GM04503 (cell line): ENCODE measurements at places on chromosomes 5 and 9.

GRCh38 chr9:35842795-35843194, 13.8 kb downstream of the TMEM8B start:
- no peak for DNase-seq

DNA sequence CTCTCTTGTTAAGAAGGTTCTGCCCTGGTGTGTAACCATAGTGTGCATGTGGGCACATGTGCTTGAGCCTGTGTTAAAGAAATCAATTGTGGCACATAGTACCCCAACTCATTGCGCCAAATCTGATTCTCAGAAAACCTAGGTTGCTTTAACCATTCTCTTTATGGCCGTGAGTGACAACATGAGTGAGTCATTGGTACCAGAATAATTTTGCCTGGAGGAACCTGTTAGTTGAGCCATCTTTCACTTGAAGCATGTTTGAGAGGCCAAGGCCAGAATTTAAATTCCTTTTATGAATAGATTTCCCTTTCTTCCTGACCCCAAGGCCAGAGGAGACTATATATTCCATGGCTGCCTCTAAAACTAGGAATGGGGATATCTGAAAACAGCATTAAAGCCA, 35.2 kb upstream of the SLC36A2 start:
- DNase-seq: no peak

GRCh38 chr9:120916588-120916987, 10.0 kb downstream of the TRAF1 start:
- DNase-seq: no peak

DNA sequence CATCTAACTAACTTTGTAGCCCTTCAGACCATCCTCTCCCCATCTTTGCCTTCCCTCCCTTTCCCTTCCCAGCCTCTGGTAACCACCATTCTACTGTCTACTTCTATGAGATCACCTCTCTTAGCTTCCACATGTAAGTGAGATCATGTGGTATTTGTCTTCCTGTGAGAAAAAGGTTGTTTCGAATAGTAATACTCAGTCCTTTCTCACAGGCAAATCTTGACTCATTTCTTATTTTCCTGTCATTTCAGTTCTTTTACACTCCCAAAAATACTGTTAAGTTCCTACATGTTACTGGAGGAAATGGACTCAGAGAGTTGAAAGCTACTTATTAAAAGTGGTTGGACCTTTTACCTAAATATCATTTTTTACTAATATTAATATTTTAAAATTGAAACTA, 82.1 kb downstream of the SLF1 start:
- no peak for DNase-seq

DNA sequence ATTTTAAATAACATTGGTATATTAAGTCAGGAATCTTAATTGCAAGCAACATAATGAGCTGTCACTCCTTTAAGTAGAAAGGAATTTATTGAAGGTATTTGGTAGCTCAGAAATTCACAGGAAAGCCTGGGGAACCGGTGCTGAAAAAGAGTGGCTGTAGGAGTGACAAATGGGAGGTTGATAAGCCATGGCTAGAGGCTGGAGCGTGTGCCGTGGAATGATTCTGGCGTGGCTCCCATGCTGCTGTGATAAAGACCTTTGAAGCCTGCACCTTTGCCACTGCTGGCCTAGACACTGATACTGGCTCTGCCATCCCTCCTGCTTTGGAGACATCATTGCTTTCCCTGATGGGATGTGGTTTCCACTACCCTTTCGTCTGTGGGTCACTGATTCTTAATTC, 65.7 kb upstream of the ATG10 start:
- DNase-seq: no peak

- DNase-seq: no peak
Measured at GRCh38 chr5:142197098-142197497, 88.5 kb downstream of the NDFIP1 start.

DNA sequence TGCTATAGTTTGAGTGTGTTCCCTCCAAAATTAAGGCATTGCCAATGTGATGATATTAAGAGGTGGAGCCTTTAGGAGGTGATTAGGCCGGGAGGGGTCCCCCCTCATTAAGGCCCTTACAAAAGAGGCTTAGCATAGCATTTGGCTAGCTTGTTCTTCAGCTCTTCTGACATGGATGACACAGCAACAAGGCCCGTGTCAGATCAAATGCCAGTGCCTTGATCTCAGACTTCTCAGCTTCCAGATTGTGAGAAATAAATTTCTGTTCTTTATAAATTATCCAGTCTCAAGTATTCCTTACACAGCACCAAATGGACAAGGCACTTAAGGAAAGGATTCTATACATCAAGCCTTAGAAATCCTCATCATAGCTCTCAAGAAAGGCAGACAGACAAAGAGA, 31.8 kb downstream of the SLC38A9 start:
- DNase-seq: no peak

DNA sequence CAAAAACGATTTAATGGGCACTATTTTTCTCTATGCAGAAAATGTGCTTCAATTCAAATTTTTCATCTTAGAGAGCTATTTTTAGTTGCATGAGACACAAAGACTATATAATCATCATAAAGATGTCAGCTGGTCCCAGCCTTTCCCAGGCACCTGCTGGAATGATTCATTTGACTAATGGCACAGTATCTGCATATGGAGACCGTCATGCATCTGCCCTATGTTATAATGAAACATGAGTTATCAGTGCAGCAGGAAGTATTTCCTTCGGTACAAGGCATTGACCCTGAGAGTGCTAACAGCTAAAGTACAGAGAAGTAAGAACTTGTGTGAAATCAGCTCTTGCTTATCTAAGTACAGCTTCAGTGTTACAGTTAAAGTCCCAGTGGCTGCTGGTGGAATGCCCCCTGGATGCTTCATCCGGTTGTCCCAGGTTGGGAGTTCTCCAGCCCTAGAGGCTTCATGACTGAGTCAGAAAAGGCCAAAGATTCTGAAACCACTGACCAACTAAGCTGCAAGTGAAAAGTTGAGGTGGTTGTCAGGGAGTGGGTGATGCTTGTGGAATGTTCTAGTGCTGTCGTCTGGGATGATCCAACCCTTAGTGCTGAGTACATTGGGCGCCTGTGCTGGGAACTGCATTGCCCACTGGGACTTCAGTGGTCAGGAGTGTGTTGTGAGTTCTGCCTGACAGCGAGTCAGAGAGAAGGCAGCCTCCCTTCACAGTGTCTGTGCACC, 57.2 kb downstream of the MTRR start:
- DNase-seq: peak; percentile 94

DNA sequence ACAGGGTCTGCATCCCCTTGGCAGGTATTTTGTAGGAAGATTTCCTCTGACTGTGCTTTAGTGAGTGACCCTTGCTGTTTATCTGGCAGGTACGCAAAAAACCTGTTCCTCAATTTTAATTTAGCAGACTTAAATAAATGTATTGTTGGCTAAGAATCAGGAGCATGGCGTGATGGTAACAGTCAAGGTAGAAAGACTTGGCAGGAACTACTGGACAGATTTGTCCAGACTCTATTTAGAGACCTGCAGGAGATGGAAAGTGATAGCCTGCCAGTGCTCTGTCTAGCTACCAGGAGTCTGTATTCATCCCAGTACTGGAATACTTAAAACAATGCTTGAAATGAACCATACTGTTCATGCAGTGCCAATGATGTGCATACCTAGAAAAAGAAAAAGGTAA, 78.8 kb upstream of the MAST4 start:
- DNase-seq: no peak

GRCh38 chr5:147439254-147439653, 70.6 kb downstream of the DPYSL3 start:
- no peak for DNase-seq

GRCh38 chr5:10705747-10706146, 55.3 kb downstream of the DAP start:
- DNase-seq: no peak

DNA sequence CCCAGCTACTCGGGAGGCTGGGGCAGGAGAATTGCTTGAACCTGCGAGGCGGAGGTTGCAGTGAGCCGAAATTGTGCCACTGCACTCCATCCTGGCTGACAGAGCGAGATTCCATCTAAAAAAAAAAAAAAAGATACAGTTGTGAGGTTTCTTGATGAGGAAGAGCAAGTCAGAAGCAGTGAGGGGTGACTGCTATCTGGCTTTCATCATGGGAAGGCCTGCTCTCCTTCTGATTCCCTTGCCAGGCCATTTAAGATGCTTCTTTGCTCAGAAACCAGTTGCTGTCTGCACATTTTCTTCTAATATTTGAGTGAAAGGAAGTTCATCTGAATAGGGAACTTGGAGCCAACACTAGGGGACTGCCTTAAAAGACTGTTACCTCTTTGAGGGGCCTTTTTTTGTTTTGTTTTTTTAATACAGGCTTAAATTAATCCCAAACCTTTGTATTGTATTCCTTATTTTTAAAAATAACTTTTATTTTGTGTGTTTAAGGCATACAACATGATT, 201.9 kb downstream of the ARHGAP26 start:
- DNase-seq: no peak

- DNase-seq: no peak
Measured at GRCh38 chr5:108797396-108797795, 49.7 kb downstream of the FER start.

DNA sequence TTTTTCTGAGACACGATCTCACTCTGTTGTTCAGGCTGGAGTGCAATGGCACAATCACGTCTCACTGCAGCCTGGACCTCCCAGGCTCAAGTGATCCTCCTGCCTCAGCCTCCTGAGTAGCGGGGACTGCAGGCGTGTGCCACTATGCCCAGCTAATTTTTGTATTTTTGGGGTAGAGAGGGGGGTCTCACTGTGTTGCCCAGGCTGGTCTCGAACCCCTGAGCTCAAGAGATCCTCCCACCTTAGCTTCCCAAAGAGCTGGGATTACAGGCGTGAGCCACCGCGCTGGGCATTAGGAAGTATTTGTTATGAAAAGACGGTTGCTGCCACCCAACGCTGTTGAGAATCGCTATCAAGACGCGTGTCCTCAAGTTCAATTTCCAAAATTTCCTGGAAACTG, 180.9 kb upstream of the TBCA start:
- no peak for DNase-seq

- peak; percentile 44 for DNase-seq
Measured at GRCh38 chr5:124996764-124997077, 250.3 kb upstream of the ZNF608 start.

GRCh38 chr5:120345947-120346346, 118.2 kb upstream of the PRR16 start:
- no peak for DNase-seq

DNA sequence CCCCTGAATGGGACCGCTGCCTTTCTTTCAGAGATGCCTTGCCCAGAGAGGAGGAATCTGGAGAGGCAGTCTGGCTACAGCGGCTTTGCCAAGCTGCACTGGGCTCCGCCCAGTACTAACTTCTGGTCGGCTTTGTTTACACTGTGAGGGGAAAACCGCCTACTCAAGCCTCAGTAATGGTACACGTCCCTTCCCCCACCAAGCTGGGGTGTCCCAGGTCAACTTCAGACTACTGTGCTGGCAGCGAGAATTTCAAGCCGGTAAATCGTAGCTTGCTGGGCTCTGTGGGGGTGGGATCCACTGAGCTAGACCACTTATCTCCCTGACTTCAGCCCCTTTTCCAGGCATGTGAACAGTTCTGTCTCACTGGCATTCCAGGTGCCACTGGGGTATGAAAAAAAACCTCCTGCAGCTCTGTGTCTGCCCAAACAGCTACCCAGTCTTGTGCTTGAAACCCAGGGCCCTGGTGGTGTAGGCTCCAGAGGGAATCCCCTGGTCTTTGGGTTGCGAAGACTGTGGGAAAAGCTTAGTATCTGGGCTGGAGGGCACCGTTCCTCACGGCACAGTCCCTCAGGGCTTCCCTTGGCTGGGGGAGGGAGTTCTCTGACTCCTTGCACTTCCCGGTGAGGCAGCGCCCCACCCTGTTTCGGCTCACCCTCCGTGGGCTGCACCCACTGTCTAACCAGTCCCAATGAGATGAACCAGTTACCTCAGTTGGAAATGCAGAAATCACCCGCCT, 171.2 kb downstream of the CWC27 start:
- no peak for DNase-seq

- no peak for DNase-seq
Measured at GRCh38 chr5:134022333-134022732, 17.6 kb upstream of the VDAC1 start.

DNA sequence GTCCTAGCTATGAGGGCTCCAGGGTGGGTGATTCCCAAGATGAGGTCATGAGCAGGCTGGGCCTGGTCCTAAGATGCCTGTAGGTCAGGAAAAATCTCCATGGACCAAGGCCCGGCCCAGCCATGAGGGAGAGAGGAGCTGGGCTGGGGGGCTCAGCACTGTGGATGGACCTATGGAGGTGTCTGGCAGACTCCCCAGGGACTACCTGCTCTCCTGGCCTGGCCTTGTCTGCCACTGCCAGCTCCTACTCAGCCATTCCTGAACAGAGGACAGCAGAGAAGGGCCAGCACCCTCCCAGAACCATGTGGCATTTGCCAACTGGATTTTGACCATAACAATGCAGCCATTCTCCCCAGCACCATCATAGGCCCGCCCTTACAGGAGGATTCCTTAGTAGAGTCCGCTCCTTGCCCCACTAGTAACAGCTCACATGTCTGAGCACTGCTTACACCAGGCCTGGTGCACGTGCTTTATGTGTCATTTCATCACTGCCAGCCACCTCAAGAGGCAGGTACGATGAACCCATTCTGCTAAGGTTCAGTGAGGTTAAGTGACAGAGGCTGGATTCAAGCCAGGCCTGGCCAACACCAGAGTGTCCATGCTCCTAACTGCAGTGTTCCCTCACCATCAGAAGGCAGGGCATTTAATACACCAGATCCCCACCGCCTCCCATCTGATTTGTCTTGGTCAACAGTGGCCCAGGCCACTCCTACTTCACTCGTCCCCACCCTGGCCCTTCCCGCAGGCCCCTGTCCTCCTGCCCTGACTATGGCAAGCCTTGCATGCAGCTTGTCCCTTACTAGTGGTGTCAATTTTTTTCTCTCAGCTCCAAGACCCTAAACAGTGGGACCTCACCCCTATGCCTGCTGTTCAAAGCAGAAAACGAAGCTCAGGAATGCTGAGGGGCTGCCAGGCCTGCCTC, 669 bp downstream of the IL13 start:
- no peak for DNase-seq

- DNase-seq: no peak
Measured at GRCh38 chr5:125171641-125172040, 425.2 kb upstream of the ZNF608 start.

- no peak for DNase-seq
Measured at GRCh38 chr5:54313311-54314270, 3.2 kb upstream of the ARL15 start.

GRCh38 chr5:14036947-14037346, 92.5 kb upstream of the DNAH5 start:
- DNase-seq: no peak

GRCh38 chr5:113757508-113757907, 244.0 kb downstream of the YTHDC2 start:
- no peak for DNase-seq

- DNase-seq: peak; percentile 29
Measured at GRCh38 chr9:124122813-124123462, 111.4 kb downstream of the LHX2 start.

GRCh38 chr9:38246833-38247232, 145.7 kb upstream of the ALDH1B1 start:
- no peak for DNase-seq

- peak; percentile 25 for DNase-seq
Measured at GRCh38 chr5:16057277-16057676, 122.3 kb downstream of the MARCHF11 start.

DNA sequence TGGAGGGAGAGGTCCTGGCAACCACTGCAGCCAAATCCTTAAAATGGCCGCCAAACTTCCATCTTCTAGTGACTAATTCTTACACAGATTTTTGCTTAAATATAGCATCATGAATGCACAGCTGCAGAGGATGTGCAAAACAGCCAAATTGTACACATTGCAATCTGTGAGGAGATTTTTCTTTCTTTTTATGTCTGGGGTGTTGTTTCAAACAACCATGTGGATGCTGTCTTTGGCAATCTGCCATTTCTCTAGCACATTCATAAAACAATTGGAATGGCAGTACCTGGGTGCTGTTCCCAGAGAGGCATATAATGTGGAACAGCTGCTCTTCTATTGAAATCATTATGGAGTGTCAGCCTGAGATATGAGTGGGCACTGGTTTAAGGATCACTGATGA, 1082.9 kb upstream of the SEMA6A start:
- DNase-seq: no peak
